ENCODE measurements at places on chromosomes 2 and 18.

DNA sequence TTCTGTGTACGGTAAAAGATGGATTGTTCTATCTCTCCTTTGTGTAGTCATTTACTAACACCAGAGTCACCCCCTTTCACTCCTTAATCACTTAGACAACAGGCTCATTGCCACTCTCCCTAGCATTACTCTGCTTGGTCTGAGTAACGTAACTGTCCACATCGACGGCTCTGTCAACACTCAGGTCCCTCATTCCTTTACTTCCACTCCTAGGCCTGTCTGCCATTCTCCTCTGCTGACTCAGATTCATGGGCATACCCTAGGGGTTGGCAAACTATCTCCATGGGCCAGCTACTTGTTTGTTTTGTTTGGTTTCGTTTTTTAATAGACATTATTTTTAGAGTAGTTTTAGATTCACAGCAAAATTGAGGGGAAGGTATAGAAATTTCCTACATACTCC is 243.9 kb downstream of the NR4A2 start:
- no peak for DNase-seq

- DNase-seq, result no peak
These were observed 157.6 kb downstream of the ARL6IP6 start for GRCh38 chr2:152875701-152876695.

DNA sequence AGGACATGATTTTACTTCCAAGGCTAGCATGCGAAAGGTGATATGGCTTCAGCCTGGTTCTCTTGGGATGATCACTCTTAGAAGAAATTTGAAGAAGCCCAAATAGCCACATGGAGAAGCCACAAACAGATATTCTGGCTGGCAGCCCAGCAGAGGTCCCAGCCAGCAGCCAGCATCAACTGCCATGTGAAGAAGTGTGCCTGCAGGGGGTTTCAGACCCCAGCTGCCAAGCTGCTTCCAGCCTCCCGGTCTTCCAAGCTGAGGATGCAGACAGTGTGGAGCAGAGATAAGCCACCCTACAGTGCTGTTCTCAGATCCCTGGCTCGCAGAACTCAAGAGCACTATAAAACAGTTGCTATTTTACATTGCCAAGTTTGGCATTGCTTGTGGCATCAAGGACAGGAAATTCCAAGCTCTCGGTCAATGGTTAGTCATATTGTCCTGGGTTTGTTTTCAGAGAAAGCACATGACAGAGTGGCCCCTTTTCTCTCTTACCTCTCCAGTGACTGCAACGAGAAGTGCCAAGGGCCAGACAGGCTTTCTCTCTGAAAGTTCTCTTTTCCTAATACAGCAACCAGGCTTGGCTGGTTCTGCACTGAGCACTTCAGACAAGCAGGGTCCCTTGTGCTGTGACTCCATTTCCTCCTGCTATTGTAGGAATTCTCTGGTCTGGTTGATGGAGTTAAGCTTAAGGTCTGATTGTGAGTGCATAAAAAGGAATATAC is 223.7 kb downstream of the ANKRD30B start:
- DNase-seq, result no peak

DNA sequence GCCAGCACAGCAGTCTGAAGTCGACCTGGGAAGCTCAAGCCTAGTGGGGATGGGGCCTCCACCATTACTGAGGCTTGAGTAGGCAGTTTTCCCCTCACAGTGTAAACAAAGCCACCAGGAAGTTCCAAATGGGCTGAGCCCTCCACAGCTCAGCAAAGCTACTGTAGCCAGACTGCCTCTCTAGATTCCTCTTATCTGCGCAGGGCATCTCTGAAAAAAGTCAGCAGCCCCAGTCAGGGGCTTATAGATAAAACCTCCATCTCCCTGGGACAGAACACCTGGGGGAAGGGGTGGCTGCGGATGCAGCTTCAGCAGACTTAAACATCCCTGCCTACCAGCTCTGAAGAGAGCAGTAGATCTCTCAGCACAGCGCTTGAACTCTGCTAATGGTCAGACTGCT is 218.4 kb upstream of the VRK2 start:
- no peak for DNase-seq

DNA sequence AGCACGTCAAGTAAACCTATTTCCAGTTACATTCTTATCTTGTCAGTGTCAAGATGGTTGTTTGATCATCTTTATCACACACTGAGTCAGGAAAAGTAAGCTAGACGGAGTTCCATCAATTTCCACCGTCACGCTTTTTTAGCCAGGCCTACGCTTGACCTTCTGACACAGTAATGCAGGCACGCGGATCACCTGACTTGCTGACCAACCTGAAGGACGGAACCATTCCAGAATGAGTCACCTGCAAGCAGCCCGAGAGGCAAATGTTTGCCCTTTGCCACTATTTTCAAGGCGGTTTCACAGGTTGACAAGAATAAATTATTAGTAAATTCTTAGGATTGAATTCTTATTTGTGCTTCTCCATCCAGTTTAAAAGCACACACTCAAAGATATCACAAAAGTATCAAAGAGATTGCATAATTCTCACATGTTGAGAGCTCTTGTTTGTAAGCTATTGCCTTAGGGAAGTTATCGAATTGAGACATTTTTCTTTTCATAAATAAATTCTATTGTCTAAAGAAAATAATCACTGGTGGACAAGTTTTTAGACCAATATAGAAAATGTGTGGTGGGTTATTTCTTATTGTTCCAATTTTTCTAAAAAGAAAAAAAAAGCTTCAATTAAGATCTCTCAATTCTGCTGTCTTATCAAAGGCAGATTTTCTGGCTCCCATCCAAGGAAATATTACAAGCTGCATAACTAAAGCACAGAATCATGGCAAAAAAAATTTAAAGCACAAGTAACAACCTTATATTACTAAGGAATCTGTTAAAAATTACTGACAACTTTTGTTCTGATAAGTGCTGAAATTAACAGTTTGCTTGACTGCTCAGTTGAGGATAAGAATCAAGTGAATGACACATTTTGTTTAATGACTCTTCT is 31.9 kb downstream of the UXS1 start:
- DNase-seq, result no peak

GRCh38 chr2:239880396-239880795 is 144.7 kb downstream of the NDUFA10 start:
- DNase-seq, result no peak

DNA sequence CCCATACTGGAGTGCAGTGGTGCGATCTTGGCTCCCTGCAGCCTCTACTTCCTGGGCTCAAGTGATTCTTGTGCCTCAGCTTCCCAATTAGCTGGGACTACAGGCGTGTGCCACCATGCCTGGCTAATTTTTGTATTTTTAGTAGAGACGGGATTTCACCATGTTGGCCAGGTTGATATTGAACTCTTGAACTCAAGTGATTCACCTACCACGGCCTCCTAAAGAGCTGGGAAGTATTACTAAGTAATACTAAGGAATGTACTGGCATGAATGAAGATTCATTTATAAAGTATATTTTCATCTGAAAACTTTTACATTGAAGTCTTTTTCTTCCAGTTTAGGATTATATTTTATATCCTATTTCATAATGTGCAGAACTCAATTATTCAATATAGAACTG is 38.1 kb downstream of the NUP35 start:
- DNase-seq, result no peak

DNA sequence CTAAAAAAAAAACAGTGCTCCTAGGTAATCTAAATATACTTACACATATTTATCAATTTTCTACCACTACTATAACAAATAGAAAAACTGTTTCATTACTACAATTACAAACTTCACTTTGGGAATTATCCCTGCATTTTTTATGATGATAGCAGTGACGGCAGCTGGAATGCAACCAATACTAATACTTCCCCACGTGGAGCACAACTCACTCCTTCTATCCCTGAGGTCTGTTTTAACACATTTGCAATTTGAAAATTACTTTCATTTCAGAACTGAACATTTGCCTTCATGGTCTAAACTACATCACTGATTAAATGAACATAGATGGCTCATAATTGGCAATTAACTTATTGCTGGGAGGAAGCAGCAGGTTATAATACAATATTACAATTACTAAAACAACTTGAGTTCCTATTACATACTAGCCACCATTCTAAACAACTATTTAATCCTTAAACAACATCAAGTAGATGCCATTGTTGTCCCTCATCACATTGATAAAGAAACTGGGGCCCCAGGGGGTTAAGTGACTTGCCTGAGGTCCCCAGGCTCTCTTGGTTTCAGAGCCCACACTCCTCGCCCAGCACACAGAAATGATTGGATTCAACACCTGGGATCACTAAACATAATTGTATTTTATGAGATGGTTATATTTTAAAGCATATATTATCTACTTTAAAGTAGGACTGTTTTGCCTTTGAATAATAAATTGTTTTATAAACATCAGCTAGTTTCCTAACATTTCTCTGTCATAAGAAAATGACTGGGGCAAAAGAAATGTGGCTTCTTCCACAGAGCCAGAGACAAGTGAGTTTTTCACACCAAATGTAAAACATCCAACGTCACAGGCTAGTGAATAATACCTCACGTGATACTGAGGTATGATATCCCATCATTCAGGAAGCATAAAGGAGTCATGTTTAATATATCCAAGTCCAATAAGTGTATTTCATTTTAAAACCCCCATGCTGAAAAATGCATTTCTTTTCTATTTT is 6.2 kb downstream of the COLEC12 start:
- no peak for DNase-seq
